Muscle of back (tissue), 13 donors: ENCODE measurements at places on chromosomes 5 and 9.

GRCh38 chr5:171946000-171946781 lies 60.2 kb downstream of the FBXW11 start:
- DNase-seq = no peak

GRCh38 chr5:1497795-1498622 lies 25.8 kb downstream of the LPCAT1 start:
- DNase-seq = peak; percentile 58

DNA sequence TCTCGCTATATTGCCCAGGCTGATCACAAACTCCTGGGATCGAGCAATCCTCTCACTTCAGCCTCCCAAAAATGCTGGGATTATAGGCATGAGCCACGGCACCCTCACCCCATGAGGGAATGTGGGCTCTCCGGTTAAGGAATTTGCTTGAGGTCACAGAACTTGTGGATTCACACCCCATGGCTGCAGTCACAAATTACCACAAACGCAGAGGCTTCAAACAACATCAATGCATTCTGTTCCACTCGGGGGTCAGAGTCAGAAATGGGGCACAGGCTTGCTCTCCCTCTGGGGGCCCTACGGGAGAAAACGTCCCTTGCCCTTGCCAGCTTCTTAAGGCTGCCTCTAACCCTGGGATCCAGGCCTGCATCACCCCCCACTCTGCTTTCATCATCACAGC lies 12.2 kb upstream of the SPINK4 start:
- no peak for DNase-seq

- no peak for DNase-seq
These were observed 28.1 kb upstream of the SH3PXD2B start for GRCh38 chr5:172482156-172483020.

DNA sequence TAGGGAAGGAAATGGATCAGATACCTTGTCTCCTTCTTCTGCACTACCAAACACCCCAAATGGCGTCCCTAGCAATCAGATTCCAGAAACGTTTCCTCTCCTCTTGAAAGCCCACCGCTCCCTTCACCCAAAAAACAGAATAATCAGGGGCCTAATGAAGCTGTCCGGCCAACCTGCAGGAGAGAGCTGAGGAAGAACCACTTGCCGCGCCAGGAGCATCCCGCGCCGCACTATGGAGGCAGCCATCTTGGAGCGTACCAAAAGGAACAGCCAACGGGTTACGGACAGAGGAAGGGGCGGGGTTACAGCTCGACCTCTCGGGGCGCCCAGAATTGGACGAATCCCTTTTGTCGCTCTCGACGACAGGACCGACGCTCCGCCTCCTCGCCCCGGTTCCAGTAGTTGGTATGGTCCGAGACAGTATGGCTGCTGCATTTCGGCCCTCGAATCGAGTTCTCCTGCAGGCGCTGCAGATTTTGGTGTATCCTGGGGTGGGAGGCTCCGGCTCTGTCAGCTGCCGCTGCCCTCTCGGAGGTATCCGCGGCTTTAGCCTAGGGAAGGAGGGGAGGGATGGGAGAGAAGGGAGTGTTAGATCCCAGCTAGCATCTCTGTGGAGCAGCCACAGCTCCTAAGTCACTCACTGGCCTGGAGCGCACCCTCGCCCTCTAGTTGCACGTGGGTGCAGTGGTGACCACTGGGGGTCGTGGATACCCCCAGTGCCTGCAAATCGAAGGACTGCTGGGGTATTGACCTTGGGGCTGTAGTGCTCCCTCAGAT lies at the start of the genes MRPS27 and PTCD2:
TSS of gene MRPS27 (minus strand) at position 265 of the 777 bp plus-strand sequence. CDS start at position 246, 19 bp downstream.
TSS of gene PTCD2 (plus strand) at position 398 of the 777 bp plus-strand sequence. CDS start at position 408, 10 bp downstream.
- peak; percentile 97 for DNase-seq
